ENCODE measurements at places on chromosomes 7 and 10. TPM values are rescaled to one million over a fixed set of nuclear protein-coding genes. Genes with fewer than 3 reads are reported as not detected.

Gene VAX1
- polyA plus RNA-seq: not detected

Gene UBTD1
- polyA plus RNA-seq: 48.8 TPM

Gene CUTC
- 25.3 TPM for polyA plus RNA-seq

Gene NME8
- 0.44 TPM for polyA plus RNA-seq

Gene GPER1
- 0.47 TPM for polyA plus RNA-seq

GRCh38 chr7:44854644-44855364 is 6.9 kb upstream of the H2AZ2 start:
- no peaks in the 10 kb centered on the region for H3K36me3 ChIP-seq
- no peaks in the 10 kb centered on the region for H3K27me3 ChIP-seq
- H3K4me3 ChIP-seq: no peak overlapping the region

DNA sequence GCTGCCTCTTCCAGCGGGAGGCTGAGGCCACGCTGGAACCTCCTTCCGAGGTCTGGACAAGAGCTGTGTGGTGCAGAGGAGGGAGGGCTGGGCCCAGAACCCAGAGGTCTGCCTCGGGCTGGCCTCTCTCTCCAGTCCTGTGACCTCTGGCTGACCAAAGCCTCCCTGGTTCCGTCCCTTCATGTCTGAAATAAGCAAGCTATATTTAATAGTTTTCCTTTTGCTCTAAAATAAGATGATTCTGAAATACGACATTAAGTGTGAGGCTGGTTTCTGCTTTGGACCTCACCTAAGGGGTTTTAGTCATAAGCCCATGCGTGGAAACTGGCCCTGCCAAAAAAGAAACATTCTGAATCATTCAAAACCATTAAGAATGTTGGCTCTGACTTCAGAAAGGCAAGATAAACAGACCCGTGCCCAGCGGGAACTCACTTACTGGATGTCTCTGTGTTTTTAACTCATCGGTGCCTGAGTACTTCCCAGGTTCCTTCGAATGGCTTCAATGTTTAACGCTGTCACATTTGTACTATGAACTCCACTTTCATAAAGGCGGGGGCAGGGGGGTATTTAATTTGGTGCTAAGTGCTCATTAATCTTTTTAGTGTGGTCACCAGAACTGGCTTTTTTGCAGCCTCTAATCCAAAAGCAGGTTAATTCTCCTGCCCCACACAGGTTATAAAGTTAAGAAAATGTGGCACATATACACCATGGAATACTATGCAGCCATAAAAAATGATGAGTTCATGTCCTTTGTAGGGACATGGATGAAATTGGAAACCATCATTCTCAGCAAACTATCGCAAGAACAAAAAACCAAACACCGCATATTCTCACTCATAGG is 157.5 kb upstream of the KLF14 start:
- H3K4me3 ChIP-seq: no peak overlapping the region
- H3K36me3 ChIP-seq: 0 out of 2 replicates have a peak, but pooled peaks cover 4% of the 10 kb centered on the region
- no peak for DNase-seq
- peaks cover 4% of the 10 kb centered on the region for H3K4me1 ChIP-seq

DNA sequence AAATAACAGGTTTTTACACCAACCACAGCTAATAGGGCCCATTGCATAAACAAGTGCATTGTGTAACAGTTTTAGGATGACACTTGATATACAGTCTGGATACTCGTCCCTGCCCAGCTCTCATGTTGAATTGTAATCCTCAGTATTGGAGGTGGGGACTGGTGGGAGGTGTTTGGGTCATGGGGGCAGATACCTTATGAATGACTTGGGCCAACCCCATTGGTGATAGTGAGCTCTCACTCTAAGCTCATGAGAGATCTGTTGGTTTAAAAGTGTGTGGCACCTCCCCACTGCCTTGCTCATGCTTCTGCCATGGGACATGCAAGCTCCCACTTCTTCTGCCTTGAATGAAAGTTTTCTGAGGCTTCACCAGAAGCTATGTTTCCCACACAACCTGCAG is 136.7 kb downstream of the PDE1C start:
- DNase-seq: no peak
- H3K36me3 ChIP-seq: no peaks in the 10 kb centered on the region
- no peaks in the 10 kb centered on the region for H3K4me1 ChIP-seq
- H3K27ac ChIP-seq: no peak overlapping the region
- no peak overlapping the region for H3K4me3 ChIP-seq

- H3K4me3 ChIP-seq: no peak overlapping the region
- DNase-seq: no peak
- no peak overlapping the region for H3K27ac ChIP-seq
- peaks cover 5% of the 10 kb centered on the region for H3K36me3 ChIP-seq
Observed at GRCh38 chr7:139718141-139718540, 59.7 kb downstream of the HIPK2 start.

- H3K27me3 ChIP-seq: no peaks in the 10 kb centered on the region
- H3K27ac ChIP-seq: no peak overlapping the region
- no peaks in the 10 kb centered on the region for H3K4me1 ChIP-seq
- no peak overlapping the region for H3K4me3 ChIP-seq
Observed at GRCh38 chr10:45491061-45491460, 117.0 kb downstream of the ALOX5 start.

DNA sequence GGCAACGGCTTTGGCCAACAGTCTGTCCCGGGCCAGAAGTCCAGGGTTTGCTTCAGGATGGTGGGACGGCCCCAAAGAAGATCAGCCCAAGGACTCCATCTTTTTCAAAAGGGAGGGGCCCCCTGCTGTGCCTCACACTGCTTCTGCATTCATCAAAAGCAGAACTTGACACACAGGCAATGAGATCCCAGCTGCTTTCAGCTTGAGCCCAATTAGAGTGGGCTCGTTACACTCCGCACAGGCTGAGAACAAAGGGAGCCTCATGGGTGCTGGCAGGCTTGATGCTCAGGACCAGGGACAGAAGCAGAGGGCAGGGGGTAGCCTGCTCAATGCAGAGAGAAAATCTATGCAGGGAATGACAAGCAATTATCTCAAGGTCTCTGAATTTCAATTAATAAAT is 45.5 kb downstream of the VOPP1 start:
- DNase-seq: no peak
- H3K36me3 ChIP-seq: no peaks in the 10 kb centered on the region
- no peaks in the 10 kb centered on the region for H3K27me3 ChIP-seq
- H3K27ac ChIP-seq: no peak overlapping the region
- H3K4me1 ChIP-seq: peaks cover 11% of the 10 kb centered on the region
- no peak overlapping the region for H3K4me3 ChIP-seq

DNA sequence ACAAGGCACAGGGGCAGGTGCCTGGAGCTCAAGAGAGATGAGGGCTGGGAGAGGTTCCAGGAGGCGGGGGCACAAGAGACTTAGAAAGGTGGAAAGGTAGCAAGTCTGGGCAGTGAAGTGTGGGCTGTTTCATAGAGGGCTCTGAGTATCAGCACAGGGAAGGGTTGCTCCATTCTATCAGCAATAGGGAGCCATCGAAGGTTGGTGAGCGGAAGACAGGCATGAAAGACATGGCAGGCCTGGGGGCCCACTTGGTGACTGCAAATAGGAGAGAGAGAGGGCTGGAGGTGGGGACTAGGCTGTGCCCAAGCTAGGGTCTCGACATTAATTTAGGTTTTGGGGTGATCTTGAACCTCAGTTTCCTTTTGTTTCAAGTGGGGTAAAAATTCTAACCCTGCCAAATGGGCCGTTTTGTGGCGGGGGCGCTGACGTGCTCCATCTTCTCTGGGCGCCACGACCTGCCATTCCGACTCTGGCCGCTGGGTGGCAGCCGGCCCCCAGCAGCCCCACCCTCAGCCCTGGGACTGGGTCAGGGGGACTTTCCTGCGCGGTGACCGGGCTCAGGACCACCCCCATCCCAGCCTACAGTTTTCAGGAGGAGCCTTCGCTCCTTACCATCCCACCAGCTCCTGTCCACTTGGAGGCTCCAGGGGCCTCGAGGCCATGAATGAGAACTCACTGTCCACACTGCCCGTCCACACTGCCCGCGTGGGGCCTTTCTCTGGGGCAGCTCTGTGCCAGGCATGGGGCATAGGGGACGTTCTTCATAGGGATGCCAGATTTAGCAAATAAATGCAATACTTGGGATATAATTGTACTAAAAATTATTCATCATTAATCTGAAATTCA is 37.2 kb upstream of the PCBD1 start:
- H3K4me1 ChIP-seq: no peaks in the 10 kb centered on the region
- no peaks in the 10 kb centered on the region for H3K27me3 ChIP-seq
- H3K4me3 ChIP-seq: no peak overlapping the region
- H3K36me3 ChIP-seq: no peaks in the 10 kb centered on the region
- DNase-seq: peak; percentile 91
- no peak overlapping the region for H3K27ac ChIP-seq

GRCh38 chr10:6244510-6244909 is 41.8 kb downstream of the PFKFB3 start:
- H3K4me3 ChIP-seq: no peak overlapping the region
- H3K27ac ChIP-seq: no peak overlapping the region
- no peaks in the 10 kb centered on the region for H3K36me3 ChIP-seq

- H3K4me3 ChIP-seq: no peak overlapping the region
- no peak overlapping the region for H3K27ac ChIP-seq
- H3K27me3 ChIP-seq: no peaks in the 10 kb centered on the region
- no peak for DNase-seq
- no peaks in the 10 kb centered on the region for H3K36me3 ChIP-seq
Observed at GRCh38 chr10:110893559-110894179, 21.9 kb downstream of the PDCD4 start.

DNA sequence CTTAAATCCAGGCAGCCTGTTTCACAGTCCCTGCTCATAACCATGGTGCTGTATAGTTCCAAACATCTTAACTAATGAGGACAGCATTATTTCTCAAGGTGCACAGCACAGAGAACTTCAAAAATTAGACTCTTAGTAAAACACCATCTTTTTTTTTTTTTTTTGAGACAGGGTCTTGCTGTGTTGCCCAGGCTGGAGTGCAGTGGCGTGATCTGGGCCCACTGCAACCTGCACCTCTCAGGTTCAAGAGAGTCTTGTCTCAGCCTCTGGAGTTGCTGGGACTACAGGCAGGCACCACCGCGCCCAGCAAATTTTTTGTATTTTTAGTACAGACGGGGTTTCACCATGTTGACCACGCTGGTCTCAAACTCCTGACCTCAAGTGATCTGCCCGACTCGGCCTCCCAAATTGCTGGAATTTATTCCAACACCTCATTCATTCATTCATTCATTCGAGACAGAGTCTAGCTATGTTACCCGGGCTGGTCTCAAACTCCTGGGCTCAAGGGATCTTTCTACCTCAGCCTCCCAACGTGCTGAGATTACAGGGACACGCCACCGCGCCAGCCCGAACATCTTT is 507 bp upstream of the TMEM254 start:
- H3K27me3 ChIP-seq: no peaks in the 10 kb centered on the region
- peak overlapping the region; percentile 78 for H3K27ac ChIP-seq
- no peak for DNase-seq
- H3K4me3 ChIP-seq: peak overlapping the region; percentile 52
- 0 out of 2 replicates have a peak, but pooled peaks cover 2% of the 10 kb centered on the region for H3K4me1 ChIP-seq

GRCh38 chr7:106757846-106758245 is 96.9 kb upstream of the CCDC71L start:
- no peak overlapping the region for H3K4me3 ChIP-seq
- no peaks in the 10 kb centered on the region for H3K27me3 ChIP-seq
- H3K36me3 ChIP-seq: no peaks in the 10 kb centered on the region

- DNase-seq: no peak
- H3K4me1 ChIP-seq: no peaks in the 10 kb centered on the region
- no peak overlapping the region for H3K4me3 ChIP-seq
- H3K27me3 ChIP-seq: no peaks in the 10 kb centered on the region
- no peaks in the 10 kb centered on the region for H3K36me3 ChIP-seq
Observed at GRCh38 chr7:54931532-54931931, 87.3 kb upstream of the EGFR start.

All from H1 (cell line).